ENCODE measurements at places on chromosomes 13 and 19. TPM values are rescaled to one million over a fixed set of nuclear protein-coding genes. Genes with fewer than 3 reads are reported as not detected.

DNA sequence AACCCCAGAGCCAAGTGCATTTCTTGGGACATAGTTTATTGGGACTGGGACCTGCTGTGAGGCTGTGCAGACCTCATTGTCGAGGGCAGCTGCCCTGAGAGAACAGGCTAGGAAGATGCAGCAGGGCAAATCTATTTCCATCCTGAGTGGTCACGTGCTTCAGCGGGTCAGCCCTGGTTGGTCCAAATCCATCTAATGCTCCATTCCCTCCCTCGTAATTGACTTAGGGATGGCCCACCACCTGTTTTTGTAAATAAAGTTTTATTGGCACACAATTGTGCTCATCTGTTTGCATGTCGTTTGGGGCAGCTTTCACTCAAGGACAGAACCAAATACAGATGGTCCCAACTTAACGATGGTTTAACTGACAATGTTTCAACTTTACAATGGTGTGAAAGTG, 75.5 kb upstream of the ADGRE5 start:
- DNase-seq, result no peak

DNA sequence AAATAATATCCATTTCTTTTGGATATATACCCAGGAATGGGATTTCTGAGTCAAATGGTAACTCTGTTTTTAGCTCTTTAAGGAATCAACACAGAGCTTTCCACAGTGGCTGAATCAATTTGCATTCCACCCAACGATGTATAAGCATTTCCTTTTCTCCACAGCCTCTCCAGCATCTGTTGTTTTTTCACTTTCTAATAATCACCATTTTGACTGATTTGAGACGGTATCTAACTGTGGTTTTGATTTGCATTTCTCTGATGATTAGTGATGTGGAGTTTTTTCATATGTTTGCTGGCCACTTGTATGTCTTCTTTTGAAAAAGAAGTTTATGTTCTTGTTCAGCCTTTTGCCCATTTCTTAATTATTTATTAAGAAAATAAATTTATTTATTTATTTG, 352.2 kb upstream of the OBI1 start:
- DNase-seq, result no peak

GRCh38 chr19:19654441-19654840, 9.0 kb downstream of the ATP13A1 start:
- DNase-seq, result no peak

GRCh38 chr13:95677564-95678266, 776 bp downstream of the DNAJC3 start:
- DNase-seq, result no peak

DNA sequence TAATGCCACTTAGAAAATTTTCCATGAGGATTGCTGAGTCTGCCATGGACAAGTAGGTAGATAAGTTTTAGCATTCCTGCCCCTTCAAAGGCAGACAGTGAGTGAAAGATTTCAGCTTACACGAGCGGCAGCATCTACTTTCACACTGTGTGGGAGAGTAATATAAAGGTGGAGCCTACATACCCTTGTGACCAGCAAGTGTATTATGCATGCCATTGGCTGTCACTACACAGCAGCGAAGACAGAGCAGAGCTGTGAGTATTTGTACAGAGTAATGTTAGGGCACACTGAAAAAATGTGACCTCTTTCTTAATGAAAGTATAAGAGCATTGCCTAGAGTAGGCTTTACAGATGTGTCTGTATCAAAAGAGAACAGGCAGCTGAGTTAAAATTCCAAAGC, 14.0 kb downstream of the SLITRK6 start:
- no peak for DNase-seq

Gene CYP4F8
- not detected for total RNA-seq

Gene NLRP5
- not detected for total RNA-seq

Measured in CD8-positive, alpha-beta memory T cell (primary cell).